ENCODE measurements at places on chromosomes 2 and 18. TPM values are rescaled to one million over a fixed set of nuclear protein-coding genes. Genes with fewer than 3 reads are reported as not detected.

DNA sequence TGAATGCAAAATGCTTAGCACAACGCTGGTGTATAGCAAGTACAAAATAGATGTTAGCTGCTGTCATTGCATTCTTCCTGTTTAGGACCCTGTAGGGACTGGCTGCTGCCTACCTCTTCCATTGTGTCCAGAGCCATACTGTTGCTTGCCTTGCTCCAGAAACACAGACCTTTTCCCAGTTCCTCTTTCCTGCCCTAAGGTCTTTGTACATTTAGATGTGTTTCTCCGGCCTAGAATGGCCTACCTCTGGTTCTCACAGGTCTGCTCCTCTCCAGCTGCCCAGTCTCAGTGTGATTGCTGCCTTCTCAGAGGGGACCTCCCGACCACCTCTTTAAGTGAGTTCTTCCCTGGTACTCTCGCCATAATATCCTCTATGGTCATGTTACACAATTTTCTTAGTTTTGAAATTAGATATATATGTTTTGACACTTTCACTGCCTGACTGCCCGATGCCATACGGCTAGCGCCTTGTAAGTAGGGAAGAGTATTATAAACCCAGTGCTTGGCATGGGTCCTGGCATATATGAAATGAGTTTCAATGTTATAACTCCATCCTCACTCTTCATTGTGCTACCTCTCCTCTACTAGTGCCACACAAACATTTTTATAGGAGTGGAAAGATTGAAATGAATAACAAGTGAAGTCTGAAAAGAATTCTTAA, 48.3 kb downstream of the RFTN2 start:
- no peak for DNase-seq

DNA sequence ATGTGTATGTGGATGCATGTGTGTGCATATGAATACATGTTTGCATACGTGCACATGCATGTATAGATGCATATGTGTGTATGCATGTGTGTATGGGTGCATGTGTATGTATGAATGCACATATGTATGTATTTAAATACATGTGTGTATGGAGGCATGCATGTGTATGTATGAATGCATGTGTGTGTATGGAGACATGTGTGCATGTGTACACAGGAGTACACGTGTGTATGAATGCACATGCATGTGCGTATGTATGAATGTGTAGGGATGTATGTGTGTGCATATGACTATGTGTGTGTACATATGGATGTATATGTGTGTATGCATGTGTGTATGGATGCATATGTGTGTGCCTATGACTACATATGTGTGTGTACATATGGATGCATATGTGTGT, 51.9 kb downstream of the DCDC2C start:
- DNase-seq, result no peak

DNA sequence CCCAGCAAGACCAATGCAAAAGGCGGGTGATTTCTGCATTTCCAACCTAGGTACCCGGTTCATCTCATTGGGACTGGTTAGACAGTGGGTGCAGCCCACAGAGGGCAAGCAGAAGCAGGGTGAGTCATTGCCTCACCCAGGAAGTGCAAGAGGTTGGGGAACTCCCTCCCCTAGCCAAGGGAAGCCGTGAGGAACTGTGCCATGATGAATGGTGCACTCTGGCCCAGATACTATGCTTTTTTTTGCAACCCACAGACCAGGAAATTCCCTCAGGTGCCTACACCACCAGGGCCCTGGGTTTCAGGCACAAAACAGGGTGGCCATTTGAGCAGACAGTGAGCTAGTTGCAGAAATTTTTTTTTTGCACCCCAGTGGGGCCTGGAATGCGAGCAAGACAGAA, 662.6 kb upstream of the ACVR2A start:
- no peak for DNase-seq

DNA sequence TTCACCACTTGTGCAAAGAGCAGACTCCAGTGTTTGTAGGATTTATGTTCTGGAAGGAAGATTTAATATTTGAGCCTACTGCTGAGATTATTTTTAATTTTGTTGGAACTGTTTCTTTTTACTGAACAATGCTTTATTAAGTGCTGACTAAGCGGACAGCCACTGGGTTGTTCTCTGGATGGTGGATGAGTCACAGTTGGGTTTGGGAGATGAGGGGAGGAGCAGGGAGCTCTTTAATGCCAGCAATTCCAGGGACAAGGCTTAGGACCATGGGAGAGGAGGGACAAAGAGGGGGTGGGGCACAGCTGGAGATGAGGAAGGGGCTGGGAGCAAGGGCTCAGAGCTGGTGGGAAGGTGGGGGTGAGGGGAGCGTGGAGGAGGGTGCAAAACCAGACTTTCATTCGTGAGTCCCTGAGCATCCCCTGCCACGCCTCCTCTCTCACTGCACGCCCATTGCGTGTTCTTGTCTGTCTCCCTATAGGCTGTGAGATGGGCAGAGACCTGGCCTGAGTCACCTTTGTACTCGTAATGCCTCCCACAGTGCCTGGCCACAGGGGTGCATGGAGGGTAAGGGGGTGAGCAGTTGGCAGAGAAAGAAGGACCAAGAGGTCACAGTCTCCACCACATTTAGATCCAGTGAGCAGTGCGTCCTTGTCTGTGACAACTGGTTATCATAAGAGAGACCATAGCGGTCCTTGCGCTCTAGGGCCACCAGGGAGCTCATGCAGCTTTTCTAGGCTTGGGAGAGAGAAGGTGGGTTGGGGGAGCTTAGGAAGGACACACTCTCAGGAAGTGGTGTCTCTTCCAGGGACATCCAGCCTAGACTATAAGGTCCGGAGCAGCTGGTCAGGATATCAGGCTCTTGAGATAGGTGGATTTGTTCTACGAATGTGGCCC, 18.4 kb downstream of the SLC4A3 start:
- DNase-seq, result no peak

- DNase-seq, result no peak
These were observed 8.1 kb downstream of the PRLH start for GRCh38 chr2:237574467-237574866.

DNA sequence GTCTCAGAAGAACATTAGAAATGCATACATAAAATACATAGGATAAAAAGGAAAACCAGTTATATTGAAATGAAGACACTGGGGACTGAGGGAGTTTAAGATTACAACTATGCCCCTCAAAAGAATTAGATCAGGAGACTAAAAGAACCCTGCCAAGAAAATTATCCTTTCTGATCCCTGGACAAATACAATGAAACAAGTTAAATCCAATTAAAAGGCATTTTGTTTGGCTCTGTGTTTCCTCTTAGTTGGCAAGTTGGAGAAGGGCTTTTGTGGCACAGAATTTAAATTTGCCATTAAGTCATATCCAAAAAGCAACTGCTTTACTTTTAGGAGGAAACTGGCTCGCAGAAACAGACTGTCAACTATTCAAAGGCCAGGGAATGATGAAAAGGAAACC, 99.1 kb upstream of the CD302 start:
- no peak for DNase-seq

- DNase-seq, result no peak
These were observed 29.8 kb downstream of the AGAP1 start for GRCh38 chr2:235523486-235524150.

- no peak for DNase-seq
These were observed 33.5 kb upstream of the CALCRL start for GRCh38 chr2:187481543-187481942.

- DNase-seq, result peak; percentile 30
These were observed 4.6 kb downstream of the TGIF1 start for GRCh38 chr18:3454365-3455089.

DNA sequence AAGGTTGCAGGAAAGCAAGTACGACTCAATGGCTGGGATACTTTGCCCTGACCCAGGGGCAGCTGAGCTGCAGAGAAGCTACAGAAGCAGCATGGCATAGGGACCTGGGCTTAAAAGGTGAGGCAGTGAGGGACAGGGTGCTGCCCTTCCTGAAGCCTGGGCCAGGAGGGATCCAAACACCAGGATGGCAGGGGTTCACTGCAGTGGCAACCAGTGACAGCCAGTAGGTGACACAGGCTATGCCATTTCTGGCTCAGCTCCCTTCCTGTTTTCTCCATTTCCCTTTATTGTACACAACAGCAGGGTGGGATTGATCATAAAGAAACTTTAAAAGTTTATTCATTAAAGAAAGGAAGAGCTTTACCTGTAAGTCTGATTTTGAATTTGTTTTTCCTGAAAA, 48.8 kb downstream of the CABYR start:
- DNase-seq, result no peak

Gene WIPF1
- 275 TPM for total RNA-seq

Gene TUBB8B
- not detected for total RNA-seq

Measured in CD8-positive, alpha-beta T cell (primary cell).